ENCODE measurements at places on chromosomes 7 and 10. TPM values are rescaled to one million over a fixed set of nuclear protein-coding genes. Genes with fewer than 3 reads are reported as not detected.

- DNase-seq: peak; percentile 25
Observed at GRCh38 chr7:38453168-38453567, 178.0 kb downstream of the AMPH start.

GRCh38 chr10:89992575-89992974 is 291.2 kb downstream of the KIF20B start:
- DNase-seq: no peak

DNA sequence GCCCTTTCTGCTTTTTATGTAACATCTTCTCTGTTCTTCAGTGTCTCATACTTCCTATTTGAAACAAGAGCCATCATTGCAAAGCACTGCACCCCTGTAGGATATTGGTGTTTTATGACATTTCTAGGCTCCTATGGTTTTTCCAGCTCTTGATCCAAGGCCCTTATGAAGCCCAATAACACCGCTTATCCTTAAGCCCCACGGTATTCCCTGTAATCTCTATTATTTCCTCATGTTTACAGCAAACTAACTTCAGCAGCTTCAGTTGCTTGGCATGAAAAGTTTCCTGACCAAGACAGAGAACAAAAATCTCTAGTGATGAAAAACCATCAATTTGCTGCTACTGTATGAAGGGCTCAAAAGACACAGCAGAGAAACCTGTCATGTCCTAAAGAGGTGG is 34.1 kb upstream of the TES start:
- DNase-seq: no peak

- peak; percentile 66 for DNase-seq
Observed at GRCh38 chr10:3482200-3482993, 302.6 kb downstream of the KLF6 start.

DNA sequence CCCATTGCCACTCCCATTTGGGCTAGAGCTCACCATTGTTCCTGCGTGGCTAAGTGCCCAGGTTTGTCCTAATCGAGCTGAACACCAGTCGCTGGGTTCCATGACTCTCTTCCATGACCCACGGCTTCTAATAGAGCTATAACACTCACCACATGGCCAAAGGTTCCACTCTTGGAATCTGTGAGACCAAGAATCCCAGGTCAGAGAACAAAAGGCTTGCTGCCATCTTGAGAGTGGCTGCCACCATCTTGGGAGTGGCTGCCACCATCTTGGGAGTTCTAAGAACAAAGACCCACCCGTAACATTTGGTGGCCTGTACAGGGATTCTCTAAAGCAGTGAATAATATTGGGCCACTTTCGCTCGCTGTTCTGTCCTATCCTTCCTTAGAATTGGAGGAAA is 37.0 kb downstream of the AKR1B15 start:
- DNase-seq: no peak

ITGA8 gene
- polyA plus RNA-seq: 6.6 TPM

CRTAC1 gene
- polyA plus RNA-seq: 0.35 TPM

CTAGE8 gene
- polyA plus RNA-seq: 1.4 TPM

CALHM2 gene
- 16.9 TPM for polyA plus RNA-seq
